ENCODE measurements at places on chromosomes 12 and 14. TPM values are rescaled to one million over a fixed set of nuclear protein-coding genes. Genes with fewer than 3 reads are reported as not detected.

GRCh38 chr12:15253990-15254389 lies 32.8 kb upstream of the RERG start:
- no peak for DNase-seq

DNA sequence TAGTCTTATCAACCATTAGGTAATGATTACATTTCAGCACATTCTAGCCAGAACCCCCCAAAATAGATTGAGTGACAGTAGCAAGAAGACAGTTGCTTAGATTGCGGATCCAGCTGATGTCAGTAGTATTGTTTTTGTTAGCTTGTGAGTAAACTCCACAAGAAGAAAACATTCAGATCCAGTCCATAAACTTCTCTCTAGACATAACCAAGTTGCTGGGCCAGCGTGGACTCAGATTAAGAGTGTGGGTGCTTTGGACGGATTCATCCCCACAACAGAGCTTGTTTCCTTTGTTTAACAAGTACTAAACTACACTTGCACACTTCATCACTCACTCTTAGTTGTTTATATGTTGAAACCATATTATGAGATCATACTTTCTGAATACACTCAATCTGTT lies 293.4 kb downstream of the NPAS3 start:
- DNase-seq, result no peak

DNA sequence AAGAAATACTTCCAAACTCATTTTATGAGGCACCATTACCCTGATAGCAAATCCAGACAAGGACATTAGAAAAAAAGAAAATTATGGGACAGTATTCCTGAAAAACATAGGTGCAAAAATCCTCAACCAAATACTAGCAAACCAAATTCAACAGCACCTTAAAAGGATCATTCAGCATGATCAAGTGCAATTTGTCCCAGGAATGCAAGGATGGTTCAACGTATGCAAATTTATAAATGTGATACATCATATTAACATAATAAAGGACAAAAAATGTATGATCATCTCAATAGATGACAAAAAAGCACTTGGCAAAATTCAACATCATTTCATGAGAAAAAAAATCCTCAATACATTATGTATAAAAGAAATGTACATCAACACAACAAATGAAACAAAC lies 162.9 kb downstream of the DUSP6 start:
- DNase-seq, result no peak

DNA sequence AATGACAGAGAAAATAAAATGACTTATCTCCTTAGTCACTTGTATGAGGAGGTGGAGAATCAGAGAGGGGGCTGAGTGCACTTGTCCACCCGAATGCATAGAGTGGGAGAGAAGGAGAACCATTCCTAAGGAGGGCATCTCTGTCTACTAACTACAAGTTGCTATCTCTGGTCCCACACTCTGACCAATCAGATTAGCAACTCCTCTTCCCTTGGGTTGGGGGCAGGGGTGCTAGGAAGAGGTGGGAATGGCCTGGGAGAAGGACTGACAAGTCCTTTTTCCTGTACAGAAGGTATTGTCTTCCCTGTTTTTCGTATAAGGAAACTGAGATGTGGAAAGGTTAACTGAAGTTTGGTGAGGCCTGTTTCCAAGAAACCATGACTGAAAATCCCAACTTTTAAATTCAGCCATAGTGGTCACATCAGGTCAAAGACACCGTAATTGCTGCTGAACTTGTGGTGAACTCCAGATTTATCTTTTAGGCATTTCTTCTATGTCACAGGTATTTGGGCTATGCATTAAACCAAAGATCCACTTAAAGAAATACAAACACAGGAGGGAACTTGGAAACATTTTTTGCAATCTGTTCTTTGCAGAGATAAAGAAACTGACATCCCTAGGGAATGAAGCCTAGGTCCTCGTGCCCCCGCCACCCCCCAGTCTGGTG lies 207.8 kb downstream of the CRADD start:
- DNase-seq, result peak; percentile 20

GRCh38 chr12:11981121-11981733 lies 89.5 kb upstream of the BCL2L14 start:
- no peak for DNase-seq

- DNase-seq, result no peak
Measured at GRCh38 chr12:117294189-117294603, 67.2 kb downstream of the NOS1 start.

- no peak for DNase-seq
Measured at GRCh38 chr12:77559400-77560074, 271.2 kb upstream of the NAV3 start.

DNA sequence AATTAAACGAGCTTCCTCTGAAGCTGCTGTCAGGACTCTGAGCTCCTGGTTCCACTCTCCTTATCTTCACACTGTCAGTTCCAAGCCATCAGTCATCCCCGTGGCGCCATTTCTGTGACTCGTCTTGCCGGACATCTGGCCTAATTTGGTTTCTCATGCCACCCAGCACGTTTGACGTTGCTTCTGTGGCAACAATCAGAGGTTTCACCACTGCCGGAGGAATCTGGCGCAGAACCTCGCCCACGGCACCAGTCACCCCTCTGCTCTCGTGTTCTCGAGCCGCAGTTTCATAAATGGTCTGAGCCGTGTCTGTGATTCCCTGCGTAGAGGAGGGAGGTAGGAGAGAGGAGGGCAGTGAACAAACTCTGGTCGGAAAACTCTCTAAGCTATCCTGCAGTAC lies 29.7 kb downstream of the BDKRB1 start:
- DNase-seq, result no peak

DNA sequence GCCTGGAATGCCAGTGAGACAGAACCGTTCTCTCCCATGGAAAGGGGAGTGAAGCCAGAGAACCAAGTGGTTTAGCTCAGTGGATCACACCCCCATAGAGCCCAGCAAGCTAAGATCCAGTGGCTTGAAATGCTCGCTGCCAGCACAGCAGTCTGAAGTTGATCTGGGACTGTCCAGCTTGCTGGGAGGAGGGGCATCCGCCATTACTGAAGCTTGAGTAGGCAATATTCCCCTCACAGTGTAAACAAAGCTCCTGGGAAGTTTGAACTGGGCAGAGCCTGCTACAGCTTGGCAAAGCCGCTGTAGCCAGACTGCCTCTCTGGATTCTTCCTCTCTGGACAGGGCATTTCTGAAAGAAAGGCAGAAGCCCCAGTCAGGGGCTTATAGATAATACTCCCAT lies 374.3 kb upstream of the DCN start:
- no peak for DNase-seq

- no peak for DNase-seq
Measured at GRCh38 chr14:54172562-54172961, 215.9 kb upstream of the BMP4 start.

GRCh38 chr12:117051380-117051779 lies 47.8 kb downstream of the TESC start:
- DNase-seq, result no peak

- no peak for DNase-seq
Measured at GRCh38 chr14:96662116-96662970, 134.8 kb upstream of the VRK1 start.

DNA sequence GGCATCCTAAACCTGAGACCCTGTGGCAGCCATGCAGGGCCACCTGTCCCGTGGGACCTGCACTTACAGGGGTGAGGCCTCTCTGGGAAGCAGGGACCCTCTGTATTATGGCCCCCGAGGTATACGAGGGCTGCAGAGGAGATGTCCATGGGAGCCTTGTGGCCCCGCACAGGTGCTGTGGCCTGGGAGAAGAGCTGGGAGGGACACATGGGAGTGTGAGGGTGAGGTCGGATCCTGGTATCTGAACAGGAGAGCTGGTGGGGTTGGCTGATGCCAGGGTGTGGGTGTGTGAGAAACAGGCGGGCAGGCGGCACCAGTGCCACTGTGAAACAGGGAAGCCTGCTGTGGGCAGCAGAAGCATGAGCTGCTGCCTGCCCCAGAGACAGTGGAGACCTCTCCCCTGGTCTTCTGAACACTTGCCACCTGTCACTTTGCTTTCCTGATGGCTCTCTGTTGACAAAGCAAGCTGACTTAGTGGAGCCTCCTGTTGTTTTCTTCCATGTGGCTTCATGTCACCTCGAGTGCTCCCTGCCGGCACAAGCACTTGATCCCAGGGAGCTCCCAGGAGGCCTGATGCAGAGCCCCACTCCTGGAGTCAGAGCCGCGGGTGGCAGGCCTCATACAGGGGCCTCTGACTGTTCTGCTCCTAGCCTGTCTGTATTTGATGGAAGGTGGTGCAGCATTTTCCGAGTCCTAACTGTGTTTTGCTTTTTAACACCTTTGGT lies 19.8 kb upstream of the AMN start:
- no peak for DNase-seq

DNA sequence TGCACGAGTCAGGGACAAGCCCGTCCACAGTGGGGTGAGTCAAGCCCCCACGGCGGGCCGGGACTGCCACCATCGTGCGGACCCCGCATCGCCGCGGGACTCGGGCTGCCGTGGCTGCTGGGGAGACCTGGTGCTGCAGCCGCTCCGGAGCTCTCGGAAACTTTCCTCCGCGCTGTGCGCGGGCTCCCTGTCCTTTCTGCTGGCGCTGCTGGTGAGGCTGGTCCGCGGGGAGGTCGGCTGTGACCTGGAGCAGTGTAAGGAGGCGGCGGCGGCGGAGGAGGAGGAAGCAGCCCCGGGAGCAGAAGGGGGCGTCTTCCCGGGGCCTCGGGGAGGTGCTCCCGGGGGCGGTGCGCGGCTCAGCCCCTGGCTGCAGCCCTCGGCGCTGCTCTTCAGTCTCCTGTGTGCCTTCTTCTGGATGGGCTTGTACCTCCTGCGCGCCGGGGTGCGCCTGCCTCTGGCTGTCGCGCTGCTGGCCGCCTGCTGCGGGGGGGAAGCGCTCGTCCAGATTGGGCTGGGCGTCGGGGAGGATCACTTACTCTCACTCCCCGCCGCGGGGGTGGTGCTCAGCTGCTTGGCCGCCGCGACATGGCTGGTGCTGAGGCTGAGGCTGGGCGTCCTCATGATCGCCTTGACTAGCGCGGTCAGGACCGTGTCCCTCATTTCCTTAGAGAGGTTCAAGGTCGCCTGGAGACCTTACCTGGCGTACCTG lies 1.1 kb downstream of the PDE3A start:
- peak; percentile 40 for DNase-seq

GRCh38 chr12:41073633-41074472 lies 114.3 kb upstream of the PDZRN4 start:
- DNase-seq, result no peak

GRCh38 chr14:73283608-73284379 lies 46.5 kb downstream of the PAPLN start:
- no peak for DNase-seq

DNA sequence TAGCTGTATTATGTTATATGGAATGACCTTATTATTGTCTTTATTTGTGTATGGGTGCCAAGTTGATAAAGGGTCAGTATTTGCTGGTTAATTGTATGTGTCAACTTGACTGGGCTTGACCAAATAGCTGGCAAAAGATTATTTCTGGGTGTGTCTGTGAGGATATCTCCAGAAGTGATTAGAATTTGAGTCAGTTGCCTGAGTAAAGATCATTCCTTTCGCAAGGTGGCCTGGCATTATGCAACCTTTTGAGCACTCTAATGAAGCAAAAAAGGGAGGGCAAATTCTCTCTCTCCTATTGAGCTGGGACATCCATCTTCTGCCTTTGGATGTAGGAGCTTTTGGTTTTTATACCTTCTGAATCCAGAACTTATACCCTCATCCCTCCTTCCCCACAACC lies 82.2 kb downstream of the ATXN7L3B start:
- no peak for DNase-seq

- no peak for DNase-seq
Measured at GRCh38 chr12:105659355-105660075, 329.0 kb downstream of the C12orf75 start.

DNA sequence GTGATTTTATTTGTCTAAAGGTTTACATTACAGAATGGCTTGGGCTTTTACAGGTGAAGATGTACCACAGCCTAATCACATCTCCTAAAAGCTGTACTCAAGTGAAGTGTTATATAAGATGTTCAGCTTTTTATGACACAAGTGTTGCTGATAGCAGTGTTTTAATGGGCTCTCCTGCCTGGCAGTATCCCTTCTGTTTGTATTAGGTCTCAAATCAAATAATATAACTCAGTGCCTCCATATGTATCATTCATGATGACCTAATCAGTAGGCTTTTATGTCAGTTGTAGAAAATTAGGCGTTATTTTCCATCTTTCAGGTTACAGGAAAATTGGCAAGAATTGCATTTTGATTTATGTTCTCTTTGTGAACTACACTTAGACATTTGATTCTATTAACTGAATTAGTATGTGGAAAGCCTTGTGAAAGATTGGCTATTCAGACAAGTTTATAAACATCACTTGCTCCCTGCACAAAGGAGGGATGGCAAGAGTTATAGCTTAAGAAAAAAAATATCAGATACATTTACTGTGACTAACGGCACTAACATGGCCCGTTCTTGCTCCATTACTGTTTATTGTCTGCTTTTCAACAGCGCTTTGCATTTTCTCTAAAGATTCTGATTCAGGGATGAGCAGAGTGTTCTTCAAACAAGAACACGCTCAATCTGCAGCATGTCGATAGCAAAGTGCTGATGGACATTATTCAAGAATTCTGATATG lies 143.7 kb upstream of the DIO2 start:
- no peak for DNase-seq

GRCh38 chr14:70602254-70602653 lies 1.8 kb upstream of the MED6 start:
- DNase-seq, result no peak

- peak; percentile 77 for DNase-seq
Measured at GRCh38 chr14:74217672-74218448, 21.4 kb upstream of the VSX2 start.

FZD10 gene
- not detected for total RNA-seq

NGB gene
- total RNA-seq, result not detected

ANAPC5 gene
- 78.2 TPM for total RNA-seq

PTHLH gene
- not detected for total RNA-seq

DTX3 gene
- 1.1 TPM for total RNA-seq

KRT83 gene
- total RNA-seq, result not detected

DPPA3 gene
- not detected for total RNA-seq

GALNT4 gene
- total RNA-seq, result 17.1 TPM

PRB2 gene
- total RNA-seq, result not detected

VASH1 gene
- total RNA-seq, result 5.9 TPM

ESRRB gene
- total RNA-seq, result 0.08 TPM

GALNT6 gene
- 24.1 TPM for total RNA-seq
